Esophagus squamous epithelium (tissue), 5 donors: ENCODE measurements at places on chromosomes 2 and 18.

- DNase-seq, result no peak
Observed at GRCh38 chr2:46306988-46307655, 9.9 kb downstream of the EPAS1 start.

- DNase-seq, result no peak
Observed at GRCh38 chr2:10932345-10933151, 20.8 kb downstream of the KCNF1 start.

DNA sequence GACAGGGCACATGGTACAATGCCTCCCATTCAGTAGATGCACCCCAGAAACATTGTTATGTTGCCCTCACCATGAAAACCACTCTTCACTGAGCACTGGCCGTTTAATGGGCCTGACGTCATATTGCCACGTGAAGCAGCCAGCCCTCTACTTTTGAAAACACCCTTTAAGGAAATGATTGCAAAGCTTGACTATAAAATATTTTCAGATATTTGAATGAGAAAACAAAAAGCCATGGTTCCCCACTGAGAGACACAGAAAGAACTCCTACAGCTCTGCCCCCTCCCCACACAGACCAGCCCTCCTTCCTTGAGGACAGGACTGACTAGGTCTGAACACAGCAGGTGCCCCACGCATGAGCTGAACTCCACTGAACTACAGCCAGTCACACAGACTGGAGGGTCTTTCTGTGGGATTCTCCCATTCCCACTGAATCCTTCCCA, 349.1 kb downstream of the ANAPC1 start:
- DNase-seq, result no peak

GRCh38 chr2:23591111-23591510, 206.1 kb downstream of the KLHL29 start:
- DNase-seq, result no peak

- no peak for DNase-seq
Observed at GRCh38 chr18:49074505-49074904, 123.7 kb upstream of the SMAD7 start.

DNA sequence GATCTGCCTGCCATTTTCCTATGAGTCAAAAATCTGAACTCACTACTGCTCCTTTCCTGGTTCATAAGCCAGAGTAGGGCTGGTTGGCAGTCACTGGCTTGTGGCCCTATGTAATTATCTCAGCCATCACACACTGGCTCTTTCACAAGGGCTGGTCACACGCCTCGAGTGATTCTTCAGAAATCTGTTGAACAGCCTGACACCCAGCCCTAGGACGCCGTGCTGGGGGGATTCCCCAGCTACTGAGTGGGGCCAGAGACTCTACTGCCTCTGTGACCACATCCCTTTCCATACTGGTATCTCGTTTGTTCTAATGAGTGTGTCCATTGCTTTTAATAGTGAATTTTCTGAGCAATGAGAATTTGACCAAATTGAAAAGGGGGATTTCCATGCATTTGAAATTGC, 45.8 kb upstream of the RBM44 start:
- DNase-seq, result no peak

DNA sequence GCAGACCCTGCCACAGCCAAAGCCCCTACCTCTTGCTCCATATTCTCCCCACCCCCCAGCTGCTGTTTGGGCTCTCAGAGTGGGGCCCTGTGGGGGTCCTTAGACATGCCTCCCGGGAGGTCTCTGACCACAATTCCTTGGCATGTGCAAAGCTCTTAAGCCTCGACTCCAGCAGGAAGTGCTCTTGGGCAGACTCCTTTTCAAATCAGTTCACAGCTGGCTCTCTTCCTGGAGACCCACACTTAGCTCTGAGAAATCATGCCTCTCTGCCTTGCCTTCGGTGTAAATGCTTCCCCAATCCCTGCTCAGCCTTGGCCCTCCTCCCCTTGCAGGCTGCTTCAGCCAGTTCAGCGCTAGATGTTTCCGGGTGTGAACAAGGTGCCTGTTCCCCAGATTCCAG, 46.9 kb downstream of the NGEF start:
- DNase-seq, result no peak

DNA sequence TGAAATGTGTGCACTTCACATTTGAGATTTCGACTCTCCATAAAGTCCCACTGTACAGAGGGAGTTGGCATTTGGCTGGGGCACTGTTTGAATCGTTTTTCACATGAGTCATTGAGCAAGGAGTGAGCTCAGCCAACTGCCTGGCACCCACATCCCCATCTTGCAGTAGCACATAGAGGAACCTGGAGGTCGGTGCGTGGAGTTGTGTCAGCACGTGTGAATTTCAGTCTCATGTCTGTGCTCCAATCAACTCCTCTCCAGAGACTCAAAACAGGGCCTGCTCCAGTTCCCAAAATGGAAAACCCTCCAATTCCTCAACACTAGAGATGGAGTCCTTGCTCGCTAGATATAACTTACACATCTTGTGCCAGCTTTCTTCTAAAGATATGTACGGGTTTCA, 126.8 kb upstream of the CAPN13 start:
- no peak for DNase-seq

DNA sequence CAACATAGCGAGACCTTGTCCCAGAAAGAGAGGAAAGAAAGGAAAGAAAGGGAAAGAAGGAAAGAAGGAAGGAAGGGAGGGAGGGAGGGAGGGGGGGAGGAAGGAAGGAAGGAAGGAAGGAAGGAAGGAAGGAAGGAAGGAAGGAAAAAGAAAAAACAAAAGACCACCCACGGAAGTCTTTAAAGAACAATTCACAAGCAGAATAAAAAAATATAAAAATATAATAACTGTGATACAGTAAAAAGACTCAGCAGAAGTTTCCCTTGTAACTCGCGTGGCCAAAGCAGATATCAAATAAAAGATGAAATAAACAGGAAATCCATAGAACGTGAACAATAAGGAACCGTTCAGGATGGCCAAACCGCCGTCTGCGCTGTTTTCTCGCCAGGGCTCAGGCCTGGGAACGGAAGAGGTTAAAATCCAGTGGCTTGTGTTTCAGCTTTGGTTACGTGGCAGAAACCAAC, 1.2 kb upstream of the SLC1A4 start:
- DNase-seq, result no peak

DNA sequence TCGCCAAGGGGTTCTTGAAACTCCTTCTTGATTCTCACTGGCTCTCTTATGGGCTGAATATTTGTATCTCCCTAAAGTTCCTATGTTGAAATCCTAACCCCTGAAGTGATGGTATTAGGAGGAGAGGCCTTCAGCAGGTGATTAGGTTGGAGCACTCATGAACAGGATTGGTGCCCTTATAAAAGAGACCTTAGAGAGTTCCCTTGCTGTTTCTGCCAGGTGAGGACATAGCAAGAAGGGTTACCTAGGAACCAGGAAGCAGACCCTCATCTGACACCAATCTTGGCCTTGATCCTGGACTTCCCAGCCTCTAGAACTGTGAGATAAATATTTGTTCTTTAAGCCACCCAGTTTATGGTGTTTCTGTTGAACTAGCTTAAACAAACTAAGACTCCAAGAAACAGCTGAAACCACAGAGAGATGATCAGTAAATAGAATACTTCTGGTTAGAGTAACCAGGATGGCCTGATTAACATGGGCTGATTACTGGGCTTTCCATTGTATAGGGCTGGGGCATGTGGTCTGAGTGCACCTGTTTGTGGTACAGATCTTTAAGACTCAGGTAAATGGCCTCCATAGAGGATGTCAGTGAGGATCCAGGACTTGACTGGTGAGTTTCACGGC, 7.7 kb upstream of the CDC42EP3 start:
- no peak for DNase-seq

GRCh38 chr2:7523481-7524120, 606.4 kb downstream of the RNF144A start:
- DNase-seq, result no peak

DNA sequence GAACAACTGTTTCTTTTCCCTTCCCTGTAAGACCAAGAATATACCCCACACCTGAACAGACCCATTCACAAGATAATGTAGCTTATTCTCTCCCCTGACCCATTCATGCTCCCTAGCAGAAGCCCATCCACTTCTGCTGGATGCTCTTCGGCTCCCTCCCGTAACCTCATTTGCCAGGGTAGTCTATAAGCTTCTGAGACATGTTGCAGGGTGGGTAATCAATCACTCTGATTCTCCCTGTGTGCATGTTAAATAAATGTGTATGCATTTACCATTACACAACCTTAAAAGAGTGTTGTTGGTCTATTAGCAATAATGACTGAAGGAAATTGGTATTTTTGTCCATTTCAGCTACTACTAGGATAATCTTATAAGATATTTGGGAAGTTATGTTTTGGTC, 1.3 kb downstream of the SLC19A3 start:
- no peak for DNase-seq

GRCh38 chr2:154700136-154700535, 1.6 kb downstream of the KCNJ3 start:
- no peak for DNase-seq

- no peak for DNase-seq
Observed at GRCh38 chr2:133338224-133338623, 230.0 kb downstream of the NCKAP5 start.

DNA sequence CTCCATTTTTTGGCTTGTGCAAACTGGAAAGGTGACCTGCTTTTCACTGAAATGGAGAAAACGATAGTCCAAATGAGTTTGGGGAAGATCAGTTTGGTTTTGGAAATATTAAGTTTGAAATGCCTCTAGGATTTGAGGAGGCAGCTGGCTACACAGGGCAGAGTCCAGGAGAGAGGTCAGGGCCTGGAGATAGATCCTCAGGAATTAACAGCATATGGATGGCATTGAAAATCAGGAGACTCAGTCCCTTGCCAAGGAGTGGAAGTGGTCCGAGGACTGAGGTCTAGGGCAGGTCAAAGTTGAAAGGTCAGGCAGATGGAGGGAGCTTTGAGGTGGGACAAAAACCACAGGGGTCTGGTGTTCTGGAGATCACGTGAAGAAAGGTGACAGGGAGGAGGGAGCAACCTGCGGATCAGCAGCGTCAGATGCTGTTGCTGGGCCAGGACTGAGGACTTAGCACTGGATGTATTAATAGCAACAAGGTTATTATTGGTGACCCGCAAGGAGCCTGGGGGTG, 83.7 kb downstream of the EIF2AK3 start:
- no peak for DNase-seq

DNA sequence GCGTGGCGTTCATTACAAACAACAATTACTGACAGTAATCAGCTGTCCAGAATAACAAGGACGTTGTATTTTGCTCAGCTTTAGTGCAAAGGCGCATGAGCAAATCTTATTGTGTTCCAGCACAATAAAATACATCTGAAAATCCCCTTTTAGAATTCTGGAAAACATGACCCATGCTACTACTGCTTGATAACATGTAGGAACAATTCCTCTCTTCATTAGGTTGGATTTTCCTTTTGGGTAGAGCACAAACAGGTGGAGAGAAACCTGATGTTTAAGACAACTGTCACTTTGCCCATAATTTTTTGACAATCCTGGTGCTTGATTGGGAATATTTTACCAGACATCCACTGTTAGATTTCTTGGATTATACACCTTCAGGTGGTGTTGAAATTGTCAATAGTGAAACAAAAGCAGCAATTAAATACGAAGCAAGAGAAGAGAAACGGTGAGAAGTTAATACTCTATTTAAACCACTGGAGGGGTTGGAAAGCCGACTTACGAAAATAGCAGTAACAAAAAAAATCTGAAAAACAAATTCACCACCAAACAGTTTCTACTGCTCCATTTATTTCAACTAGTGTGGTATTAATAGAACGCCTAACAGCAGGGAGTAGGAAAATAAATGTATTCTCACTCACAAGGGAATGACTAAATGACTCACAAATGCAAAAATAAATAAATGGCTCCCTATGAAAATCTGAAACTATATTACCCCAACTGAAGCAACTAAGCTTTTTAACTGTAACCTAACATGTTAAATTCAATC, 102.7 kb downstream of the CPO start:
- no peak for DNase-seq

GRCh38 chr18:52791321-52791720, 451.3 kb downstream of the DCC start:
- DNase-seq, result no peak

DNA sequence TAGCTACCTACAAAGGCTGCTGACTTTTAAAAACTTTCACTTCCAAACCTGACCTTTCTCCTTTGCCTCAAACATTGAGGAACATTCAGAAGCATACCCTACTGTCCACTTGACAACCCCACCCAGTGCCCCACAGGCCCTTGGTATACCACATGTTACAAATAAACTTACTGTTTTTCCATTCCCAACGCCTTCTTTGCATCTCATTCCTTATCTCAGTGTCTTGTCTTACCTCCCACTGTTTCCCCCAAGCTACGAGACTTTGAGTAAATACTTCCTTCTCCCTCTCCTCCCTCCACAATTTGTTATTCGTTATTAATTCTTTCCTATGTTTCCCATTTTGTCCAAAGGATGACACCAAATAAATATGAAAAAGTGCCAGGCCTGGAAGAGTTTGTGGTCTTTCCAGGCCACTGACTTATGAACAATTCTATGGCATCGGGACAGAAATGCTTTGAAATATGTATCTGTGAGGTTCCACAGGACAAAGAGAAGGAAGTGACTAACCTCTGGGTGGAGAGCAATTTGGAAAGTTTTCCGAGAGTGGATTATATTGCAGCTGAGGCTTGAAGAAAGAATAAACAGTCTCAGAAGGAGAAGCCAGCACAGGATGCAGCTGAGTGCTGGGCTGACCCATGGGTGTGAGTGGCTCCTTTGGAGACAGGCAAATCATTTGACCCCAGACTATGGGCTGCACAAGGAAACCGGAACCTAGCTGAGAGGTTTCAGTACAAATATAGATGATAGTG, 409.0 kb downstream of the LPIN1 start:
- DNase-seq, result no peak

DNA sequence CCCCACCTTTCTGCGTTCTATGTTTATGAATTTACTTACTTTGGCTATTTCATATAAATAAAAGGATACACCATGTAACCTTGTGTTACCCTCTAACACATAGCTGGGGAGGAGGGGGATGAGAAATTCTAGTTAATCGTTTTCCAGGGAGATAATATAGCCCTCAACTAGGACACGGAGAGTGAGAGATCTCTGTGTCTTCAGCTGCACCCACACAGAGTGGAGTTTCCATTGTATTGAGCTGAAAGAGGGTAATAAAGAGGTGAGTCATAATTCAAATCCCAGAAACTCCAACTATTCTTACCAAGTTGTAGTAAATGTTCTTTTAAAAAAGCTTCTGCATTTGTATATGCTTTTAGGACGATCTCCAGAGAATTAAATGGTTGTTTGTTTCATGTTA, 110.1 kb upstream of the SULT1C3 start:
- DNase-seq, result no peak

DNA sequence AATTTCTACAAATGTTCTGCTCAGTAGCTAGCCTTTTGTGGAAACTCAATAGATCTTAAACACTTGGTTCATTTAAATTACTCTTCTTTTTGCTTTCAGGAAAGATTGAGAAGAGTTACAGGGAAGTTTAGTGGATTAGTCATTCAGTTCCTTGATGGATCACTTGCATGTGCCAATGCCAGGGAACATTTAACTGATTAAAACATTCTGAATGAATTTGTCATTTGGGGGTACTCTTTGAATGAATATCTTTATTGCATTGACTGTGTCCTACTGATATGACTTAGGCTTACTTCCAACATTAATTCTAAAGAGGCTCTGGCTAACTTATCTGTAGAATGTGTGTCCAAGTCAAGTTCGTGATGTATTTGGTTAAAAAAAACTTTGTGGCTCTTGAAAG, 199.8 kb downstream of the PLCL1 start:
- no peak for DNase-seq

- DNase-seq, result no peak
Observed at GRCh38 chr2:5368263-5368662, 323.9 kb upstream of the SOX11 start.
